Uterus (tissue), 4 donors: ENCODE measurements at places on chromosomes 7 and 10. TPM values are rescaled to one million over a fixed set of nuclear protein-coding genes. Genes with fewer than 3 reads are reported as not detected.

- no peaks in the 10 kb centered on the region for H3K4me1 ChIP-seq
- DNase-seq, result no peak
- no peak overlapping the region for H3K4me3 ChIP-seq
- H3K36me3 ChIP-seq, result no peaks in the 10 kb centered on the region
Measured at GRCh38 chr10:77679217-77679616, 41.6 kb upstream of the KCNMA1 start.

DNA sequence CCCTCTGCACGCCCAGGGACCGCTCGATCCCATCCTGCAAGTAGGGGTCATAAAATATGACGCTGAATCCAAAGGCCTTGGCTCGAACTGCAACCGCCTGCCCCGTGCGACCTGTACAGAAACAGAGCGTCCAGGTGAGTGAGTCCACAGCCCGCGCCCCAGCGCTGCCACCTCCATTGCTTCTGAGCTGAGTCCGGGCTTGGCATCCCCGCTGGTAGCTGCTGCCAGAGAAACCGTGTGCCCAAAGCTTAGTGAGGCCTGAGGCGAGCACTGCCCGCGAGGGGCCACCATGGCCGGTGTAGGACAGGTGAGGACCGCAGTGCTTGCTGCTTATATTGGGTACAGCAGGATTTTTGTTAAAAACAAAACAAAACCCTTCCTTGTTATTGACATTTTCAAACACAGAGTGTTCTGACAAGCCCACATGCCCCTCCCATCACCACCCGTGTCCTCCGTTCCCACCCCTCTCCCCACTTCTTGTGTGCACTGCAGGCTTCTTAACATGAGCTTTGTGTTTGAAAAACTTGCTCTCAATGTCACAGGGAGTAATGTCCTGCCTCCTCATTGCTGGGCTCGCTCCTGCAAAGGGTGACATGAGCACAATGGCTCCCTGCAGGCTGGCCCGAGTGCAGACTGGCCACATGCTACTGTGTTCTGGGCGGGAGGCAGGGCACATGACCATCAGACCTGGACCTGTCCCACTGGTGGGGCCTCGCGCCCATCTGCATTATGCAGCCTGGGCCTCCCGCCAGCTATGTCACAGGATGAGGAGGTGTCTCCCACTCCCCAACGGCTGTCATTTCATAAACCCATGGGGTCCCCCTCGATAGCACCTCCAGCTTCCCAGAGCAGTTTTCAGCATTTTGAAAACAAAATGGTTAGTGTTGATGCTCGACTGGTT, 52.9 kb downstream of the ZRANB1 start:
- DNase-seq, result no peak
- H3K27ac ChIP-seq, result no peak overlapping the region
- no peaks in the 10 kb centered on the region for H3K36me3 ChIP-seq
- H3K4me3 ChIP-seq, result no peak overlapping the region
- peaks cover under 1% of the 10 kb centered on the region for H3K4me1 ChIP-seq

DNA sequence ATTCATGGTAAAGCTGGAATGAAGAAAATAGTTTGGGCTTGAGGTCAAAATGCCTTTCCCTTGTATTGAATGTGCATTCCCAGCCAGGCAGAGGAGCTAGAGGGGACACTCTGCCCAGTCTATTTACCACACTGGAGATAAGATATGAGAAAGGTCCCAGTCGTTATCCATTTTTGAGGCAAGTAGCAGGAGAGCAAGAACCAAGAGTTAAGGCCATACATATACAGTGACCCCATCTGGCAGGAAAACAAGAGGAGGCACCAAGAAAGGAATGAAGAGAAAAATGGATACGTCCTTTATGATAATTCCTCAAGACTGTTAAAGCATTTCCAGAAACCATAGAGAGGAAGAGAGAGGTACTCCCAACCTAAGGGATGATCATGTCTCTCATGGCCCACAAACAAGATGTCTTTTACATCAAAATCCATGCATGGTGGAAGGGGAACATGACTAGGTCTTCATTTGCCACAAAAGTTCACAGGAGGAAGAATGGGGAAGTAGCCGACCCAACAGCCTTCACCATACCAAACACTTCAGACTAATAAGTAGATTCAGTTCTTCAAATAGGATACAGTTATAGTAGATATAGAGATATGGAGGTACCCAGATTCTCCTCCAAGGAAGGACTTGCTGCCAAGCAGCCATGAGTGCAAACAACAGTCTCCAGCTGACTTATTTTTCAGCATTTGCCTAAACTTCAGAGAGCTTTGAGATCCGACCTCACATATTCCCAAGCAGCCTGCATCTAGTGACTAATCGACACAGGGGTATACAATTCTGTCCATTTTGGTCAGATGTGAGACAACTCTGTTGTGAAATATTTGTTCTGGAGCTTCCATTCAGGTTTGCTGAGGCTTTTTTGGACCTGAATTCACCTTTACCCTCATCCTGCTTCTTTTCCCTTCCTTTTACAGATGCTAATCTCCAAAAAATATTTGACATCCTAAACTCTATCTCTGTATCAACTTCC, 61.1 kb upstream of the CCDC71L start:
- H3K36me3 ChIP-seq, result no peaks in the 10 kb centered on the region
- no peak for DNase-seq
- no peaks in the 10 kb centered on the region for H3K4me1 ChIP-seq

- H3K4me1 ChIP-seq, result peaks cover 4% of the 10 kb centered on the region
- H3K4me3 ChIP-seq, result no peak overlapping the region
- no peak overlapping the region for H3K27ac ChIP-seq
- DNase-seq, result no peak
- H3K27me3 ChIP-seq, result no peaks in the 10 kb centered on the region
Measured at GRCh38 chr7:32506266-32507054, 11.2 kb downstream of the AVL9 start.

- no peak overlapping the region for H3K4me3 ChIP-seq
- peak overlapping the region; percentile 57 for H3K27ac ChIP-seq
- H3K36me3 ChIP-seq, result no peaks in the 10 kb centered on the region
- H3K27me3 ChIP-seq, result no peaks in the 10 kb centered on the region
Measured at GRCh38 chr7:22782616-22783232, 39.9 kb downstream of the TOMM7 start.

GRCh38 chr7:28989211-28989980, 31.3 kb upstream of the TRIL start:
- H3K36me3 ChIP-seq, result no peaks in the 10 kb centered on the region
- peak overlapping the region; percentile 1 for H3K27ac ChIP-seq
- H3K4me3 ChIP-seq, result no peak overlapping the region
- no peak for DNase-seq
- peaks cover 5% of the 10 kb centered on the region for H3K4me1 ChIP-seq
- no peaks in the 10 kb centered on the region for H3K27me3 ChIP-seq

- no peak overlapping the region for H3K27ac ChIP-seq
- no peak overlapping the region for H3K4me3 ChIP-seq
- H3K27me3 ChIP-seq, result no peaks in the 10 kb centered on the region
Measured at GRCh38 chr7:28346676-28347363, 65.5 kb upstream of the CREB5 start.

DNA sequence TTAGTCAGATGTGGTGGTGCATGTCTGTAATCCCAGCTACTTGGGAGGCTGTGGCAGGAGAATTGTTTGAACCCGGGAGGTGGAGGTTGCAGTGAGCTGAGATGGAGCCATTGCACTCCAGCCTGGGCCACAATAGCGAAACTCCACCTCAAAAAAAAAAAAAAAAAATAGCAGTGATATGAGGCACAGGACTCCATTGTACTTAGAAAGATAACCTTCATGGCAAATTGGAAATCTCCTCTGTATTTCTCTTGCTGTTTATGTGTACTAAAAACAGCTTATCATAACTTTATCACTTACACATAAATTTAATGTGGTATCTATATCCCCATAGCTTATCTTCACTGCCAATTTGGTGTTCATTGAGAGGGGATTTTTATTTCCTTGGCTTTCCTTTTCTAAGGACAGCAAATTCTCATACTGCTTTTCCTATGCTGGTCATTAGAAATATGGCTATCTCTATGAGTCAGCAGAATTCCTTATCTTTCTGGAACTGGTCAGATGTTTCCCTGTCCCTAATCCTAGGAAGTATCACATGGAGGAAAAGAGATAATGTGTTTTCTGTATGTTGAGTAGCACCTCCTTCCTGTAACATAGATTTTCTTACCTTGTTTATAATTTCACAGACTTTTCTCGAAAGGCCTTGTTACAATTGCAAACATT, 40.6 kb upstream of the ZEB1 start:
- H3K4me3 ChIP-seq, result no peak overlapping the region
- no peak overlapping the region for H3K27ac ChIP-seq
- no peak for DNase-seq

- H3K36me3 ChIP-seq, result no peaks in the 10 kb centered on the region
- no peak for DNase-seq
- no peaks in the 10 kb centered on the region for H3K27me3 ChIP-seq
- no peaks in the 10 kb centered on the region for H3K4me1 ChIP-seq
Measured at GRCh38 chr10:116353817-116354216, 29.6 kb downstream of the CCDC172 start.

- H3K27me3 ChIP-seq, result no peaks in the 10 kb centered on the region
- peak overlapping the region; percentile 96 for H3K27ac ChIP-seq
- peaks cover 6% of the 10 kb centered on the region for H3K4me1 ChIP-seq
- peak; percentile 91 for DNase-seq
- no peaks in the 10 kb centered on the region for H3K36me3 ChIP-seq
- peak overlapping the region; percentile 29 for H3K4me3 ChIP-seq
Measured at GRCh38 chr10:5944389-5945189, 32.8 kb downstream of the IL15RA start.

- DNase-seq, result no peak
- no peak overlapping the region for H3K27ac ChIP-seq
- H3K4me3 ChIP-seq, result no peak overlapping the region
- no peaks in the 10 kb centered on the region for H3K36me3 ChIP-seq
Measured at GRCh38 chr7:17131983-17132655, 166.3 kb upstream of the AHR start.

DNA sequence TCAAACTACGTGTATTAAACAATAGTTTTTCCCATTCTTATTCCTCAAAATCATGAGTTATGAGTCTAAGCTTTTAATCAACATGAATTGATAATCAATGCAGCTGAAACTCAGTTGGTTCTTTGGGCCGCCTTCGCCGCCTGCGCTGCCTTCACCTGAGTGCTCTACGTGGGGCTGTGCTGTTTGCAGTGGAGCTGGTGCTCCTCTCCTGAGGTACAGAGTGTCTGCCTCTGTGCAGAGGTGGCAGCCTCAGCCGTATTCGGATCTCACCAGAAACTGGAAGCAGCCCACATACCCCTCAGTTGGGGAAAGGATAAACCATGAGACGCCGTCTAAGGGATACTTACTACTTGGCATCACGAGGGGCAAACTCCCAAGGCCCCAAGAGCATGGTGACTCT, 15.5 kb downstream of the NOM1 start:
- no peak overlapping the region for H3K4me3 ChIP-seq
- no peak for DNase-seq
- H3K4me1 ChIP-seq, result no peaks in the 10 kb centered on the region
- no peaks in the 10 kb centered on the region for H3K27me3 ChIP-seq
- H3K36me3 ChIP-seq, result no peaks in the 10 kb centered on the region

GRCh38 chr7:131385039-131385605, 57.4 kb downstream of the MKLN1 start:
- H3K36me3 ChIP-seq, result no peaks in the 10 kb centered on the region
- no peaks in the 10 kb centered on the region for H3K4me1 ChIP-seq
- H3K27ac ChIP-seq, result no peak overlapping the region
- H3K27me3 ChIP-seq, result no peaks in the 10 kb centered on the region
- no peak overlapping the region for H3K4me3 ChIP-seq

GRCh38 chr7:139384611-139385010, 24.9 kb downstream of the LUC7L2 start:
- H3K36me3 ChIP-seq, result no peaks in the 10 kb centered on the region
- H3K4me1 ChIP-seq, result no peaks in the 10 kb centered on the region
- DNase-seq, result no peak
- no peak overlapping the region for H3K27ac ChIP-seq

DNA sequence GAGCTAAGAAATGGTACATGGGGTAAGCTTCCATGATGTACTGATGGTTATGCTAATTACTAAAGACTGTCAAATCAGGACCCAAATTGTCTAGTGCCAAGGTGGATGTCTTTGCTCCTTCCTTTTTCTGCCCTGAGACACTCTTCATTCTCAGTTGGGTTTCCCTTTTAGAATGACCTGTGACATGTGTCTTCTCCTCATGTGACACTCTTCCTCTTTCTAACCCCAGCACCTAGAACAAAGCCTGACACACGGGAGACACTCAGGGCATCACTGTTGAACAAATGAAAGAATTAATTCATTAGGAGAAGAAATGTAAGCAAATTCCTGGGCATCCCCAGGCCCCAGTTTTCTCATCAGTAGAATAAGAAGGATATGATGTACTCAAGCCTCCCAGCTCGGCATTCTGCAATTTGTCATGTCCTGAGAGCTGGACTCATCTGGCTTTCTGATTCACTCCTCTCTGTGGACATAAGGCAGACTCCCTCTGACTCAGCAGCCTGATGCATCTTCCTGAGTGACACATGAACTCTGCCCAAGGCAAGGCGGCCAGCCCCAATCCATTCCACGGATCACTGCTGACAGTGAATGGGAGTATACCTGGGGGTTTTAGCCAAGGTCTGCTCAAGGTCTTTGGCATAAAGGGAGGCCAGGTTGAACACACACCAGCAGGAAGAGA, 473.8 kb downstream of the KCNMA1 start:
- peak; percentile 82 for DNase-seq
- H3K27ac ChIP-seq, result peak overlapping the region; percentile 62
- H3K36me3 ChIP-seq, result no peaks in the 10 kb centered on the region
- H3K27me3 ChIP-seq, result no peaks in the 10 kb centered on the region

- no peak overlapping the region for H3K27ac ChIP-seq
- no peaks in the 10 kb centered on the region for H3K36me3 ChIP-seq
- no peak for DNase-seq
- H3K4me3 ChIP-seq, result peak overlapping the region; percentile 47
Measured at GRCh38 chr7:71133232-71133622, 1.3 kb downstream of the GALNT17 start.

GRCh38 chr7:151514461-151515275, 5.0 kb downstream of the RHEB start:
- no peaks in the 10 kb centered on the region for H3K36me3 ChIP-seq
- no peak overlapping the region for H3K4me3 ChIP-seq
- no peak overlapping the region for H3K27ac ChIP-seq
- no peak for DNase-seq

GRCh38 chr10:15253951-15254807, 85.7 kb upstream of the NMT2 start:
- no peaks in the 10 kb centered on the region for H3K4me1 ChIP-seq
- no peaks in the 10 kb centered on the region for H3K36me3 ChIP-seq
- no peak overlapping the region for H3K4me3 ChIP-seq
- H3K27me3 ChIP-seq, result no peaks in the 10 kb centered on the region
- no peak for DNase-seq
- no peak overlapping the region for H3K27ac ChIP-seq

Gene IKZF1
- 16.5 TPM for total RNA-seq

Gene BCCIP
- total RNA-seq, result 10.8 TPM

Gene ZNF33B
- 6.7 TPM for total RNA-seq

Gene TBX20
- total RNA-seq, result not detected

Gene HOXA2
- 6.5 TPM for total RNA-seq

Gene RAPGEF5
- 44.7 TPM for total RNA-seq

Gene SLC13A1
- not detected for total RNA-seq

Gene AGR2
- total RNA-seq, result not detected

Gene TRIM73
- under 0.01 TPM for total RNA-seq

Gene CLDN3
- total RNA-seq, result 0.88 TPM
